ENCODE measurements at places on chromosomes 2 and 18.

DNA sequence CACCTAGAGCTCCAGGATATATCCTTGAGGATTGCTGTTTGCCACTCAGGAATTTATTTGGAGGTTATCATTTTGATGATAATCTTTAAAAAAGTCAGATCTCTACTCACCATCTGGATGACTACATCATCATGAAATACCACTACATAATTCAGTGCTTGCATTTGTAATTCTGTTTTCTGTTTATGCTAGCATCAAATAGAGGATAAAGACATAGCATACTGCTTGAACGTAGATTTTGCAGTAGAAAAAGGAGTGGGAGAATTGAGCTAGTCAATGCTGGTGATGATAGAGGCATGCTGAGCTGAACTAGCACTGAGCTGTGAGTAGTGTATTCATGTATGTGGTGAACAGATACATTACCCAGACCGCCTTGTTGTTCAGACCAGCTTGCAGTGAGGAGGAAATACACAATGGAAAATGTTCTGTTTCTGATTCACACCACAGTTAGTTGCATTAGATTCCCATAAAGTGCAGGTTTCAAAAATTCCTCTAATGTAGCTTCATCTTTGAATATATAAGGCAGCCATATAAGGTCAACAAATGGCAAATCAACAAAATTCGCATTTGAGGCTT is 68.8 kb upstream of the CDC42EP3 start:
- DNase-seq, result no peak

GRCh38 chr18:34772887-34773286 is 62.8 kb downstream of the DTNA start:
- no peak for DNase-seq

GRCh38 chr2:172009823-172010222 is 10.1 kb downstream of the METAP1D start:
- DNase-seq, result no peak

DNA sequence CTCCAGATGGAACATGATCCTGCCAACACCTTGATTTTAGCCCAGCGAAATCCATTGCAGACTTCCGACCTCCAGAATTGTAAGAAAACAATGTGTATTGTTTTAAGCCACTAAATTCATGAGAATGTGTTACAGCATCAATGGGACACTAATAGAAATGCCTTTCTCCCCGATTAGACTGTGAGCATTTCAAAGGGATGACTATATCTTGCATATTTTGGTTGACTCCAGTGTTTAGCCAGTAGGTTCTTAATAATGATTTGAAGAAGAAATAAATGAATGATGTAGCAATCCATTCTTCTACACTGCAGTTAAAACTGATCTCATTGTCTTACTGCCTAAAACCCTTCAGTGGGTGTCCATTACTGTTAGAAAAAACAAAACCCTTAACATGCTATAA is 67.4 kb upstream of the ACVR1C start:
- DNase-seq, result no peak

- no peak for DNase-seq
Observed at GRCh38 chr2:188132385-188132784, 159.3 kb upstream of the GULP1 start.

Measured in NCI-H1048 (cell line).